ENCODE measurements at places on chromosomes 6 and 20. TPM values are rescaled to one million over a fixed set of nuclear protein-coding genes. Genes with fewer than 3 reads are reported as not detected.
A peak's percentile ranks its signal among the peaks of the same experiment; 100 is the strongest.

Gene FLRT3
- 1.0 TPM for total RNA-seq

Gene PRR18
- not detected for total RNA-seq

Gene BMP6
- 0.05 TPM for total RNA-seq

GRCh38 chr6:392441-393390, 1.2 kb downstream of the IRF4 start:
- no peak for DNase-seq

DNA sequence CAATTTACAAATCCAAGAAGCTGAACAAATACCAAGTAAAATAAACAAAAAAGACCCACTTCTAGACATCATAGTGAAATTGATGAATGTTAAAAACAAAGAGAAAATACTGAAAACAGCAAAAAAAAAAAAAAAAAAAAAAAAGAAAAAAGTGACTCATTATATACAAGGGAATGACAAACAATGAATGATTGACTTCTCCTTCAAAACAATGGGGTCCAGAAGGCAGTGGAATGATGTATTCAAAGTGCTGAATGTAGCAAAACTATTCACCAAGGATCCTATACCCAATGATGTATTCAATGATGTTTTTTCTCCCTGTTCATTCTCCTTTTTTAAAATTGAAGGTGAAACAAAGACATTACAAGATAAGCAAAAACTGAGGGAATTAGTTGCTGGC, 650.0 kb downstream of the UTRN start:
- no peak for DNase-seq

DNA sequence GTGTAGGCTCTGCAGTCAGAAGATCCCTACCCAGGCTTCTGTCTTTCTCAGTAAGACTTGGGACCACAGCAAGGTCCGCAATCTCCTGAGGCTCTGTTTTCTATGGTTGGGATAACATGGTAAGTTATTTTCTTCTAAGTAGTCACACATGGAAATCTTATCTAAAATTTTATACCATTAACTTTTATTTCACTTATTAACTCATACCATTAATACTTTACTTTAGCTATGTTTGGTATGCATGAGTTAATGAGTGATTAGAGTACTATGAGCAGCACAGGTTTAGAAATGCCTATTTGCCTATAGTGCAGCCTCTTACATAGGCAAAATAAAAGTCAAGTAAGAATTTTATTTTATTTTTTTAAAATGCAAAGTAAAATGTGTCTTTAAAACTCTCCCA, 27.2 kb downstream of the GINM1 start:
- DNase-seq = no peak

GRCh38 chr6:138577151-138577915, 78.0 kb upstream of the NHSL1 start:
- DNase-seq = peak; percentile 73

Data from SK-MEL-5 (cell line).